Heart right ventricle (tissue), 16 donors: ENCODE measurements at places on chromosomes 2 and 18.

DNA sequence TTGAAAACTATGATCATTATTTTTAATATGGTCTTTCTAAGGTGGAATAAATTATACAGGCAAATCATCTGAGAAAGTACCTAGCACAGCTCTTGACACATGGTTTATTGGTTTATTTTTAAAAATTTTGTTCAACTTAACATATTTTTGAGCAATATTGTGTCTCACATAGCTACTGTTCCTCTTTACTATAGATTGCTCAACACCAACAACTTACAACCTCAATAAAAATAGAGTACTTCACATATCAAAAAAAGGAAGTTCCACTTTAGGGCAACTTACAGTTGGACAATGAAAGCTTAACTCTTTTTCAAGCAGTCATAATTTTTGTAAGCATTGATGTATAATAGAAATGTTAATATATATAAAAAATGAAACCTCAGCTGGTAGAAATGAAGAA, 440.9 kb upstream of the UBE2E3 start:
- DNase-seq: no peak

DNA sequence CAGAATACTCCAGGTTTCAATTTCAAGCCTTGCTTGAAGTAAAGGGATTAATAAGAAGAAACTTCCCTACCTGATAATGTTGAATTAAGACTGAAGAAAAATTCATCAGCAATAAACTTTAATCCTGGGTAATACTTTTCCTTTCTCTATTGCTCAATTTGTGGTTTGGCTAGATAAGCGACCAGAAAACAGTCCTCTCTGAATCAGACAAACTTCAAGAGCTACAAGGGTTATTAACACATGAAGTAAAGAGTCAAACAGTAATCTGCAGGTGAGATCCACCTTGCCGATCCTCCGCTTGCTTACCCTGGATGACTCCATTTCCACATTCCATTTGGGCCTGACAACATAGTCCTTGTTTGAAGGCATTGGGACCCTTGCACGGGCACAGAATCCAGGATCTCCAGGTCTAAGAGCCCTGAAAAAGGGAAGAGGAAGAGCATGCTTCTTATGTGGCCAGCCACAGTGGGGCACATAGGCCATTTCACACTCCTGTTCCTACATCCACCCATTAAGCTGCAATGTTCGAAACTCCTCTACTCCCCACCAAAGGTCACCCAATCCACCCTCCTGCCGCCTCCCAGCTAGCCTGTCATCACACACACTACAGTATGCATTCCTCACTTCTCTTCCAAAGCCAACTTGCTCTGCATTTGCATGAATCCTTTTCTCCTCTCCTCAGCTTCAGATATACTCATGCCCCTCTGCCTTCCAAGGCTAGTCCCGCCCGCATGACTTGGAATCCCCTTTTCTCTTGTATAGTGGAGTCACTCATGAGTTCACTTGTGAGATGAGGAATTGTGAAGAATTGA, 39.8 kb downstream of the IWS1 start:
- no peak for DNase-seq

DNA sequence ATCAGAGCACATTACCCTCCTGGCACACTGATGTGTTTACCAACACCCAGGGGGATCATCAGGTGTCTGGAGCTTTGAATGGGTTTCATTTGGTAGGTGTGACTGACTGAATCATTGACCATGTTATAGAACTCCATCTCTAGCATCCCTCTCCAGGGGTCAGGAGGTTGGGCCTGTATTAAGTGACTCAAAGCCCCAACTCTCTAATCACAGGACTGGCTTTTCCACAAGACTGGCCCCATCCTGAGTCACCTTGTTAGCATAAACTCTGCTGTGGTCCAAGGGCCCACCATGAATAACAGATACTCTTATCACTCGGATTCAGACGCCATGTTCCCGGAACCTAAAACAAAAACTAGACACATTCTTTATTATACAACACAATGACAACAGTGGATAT, 125.9 kb upstream of the NDUFV2 start:
- no peak for DNase-seq

GRCh38 chr18:10401930-10402329, 52.5 kb upstream of the APCDD1 start:
- DNase-seq: no peak

DNA sequence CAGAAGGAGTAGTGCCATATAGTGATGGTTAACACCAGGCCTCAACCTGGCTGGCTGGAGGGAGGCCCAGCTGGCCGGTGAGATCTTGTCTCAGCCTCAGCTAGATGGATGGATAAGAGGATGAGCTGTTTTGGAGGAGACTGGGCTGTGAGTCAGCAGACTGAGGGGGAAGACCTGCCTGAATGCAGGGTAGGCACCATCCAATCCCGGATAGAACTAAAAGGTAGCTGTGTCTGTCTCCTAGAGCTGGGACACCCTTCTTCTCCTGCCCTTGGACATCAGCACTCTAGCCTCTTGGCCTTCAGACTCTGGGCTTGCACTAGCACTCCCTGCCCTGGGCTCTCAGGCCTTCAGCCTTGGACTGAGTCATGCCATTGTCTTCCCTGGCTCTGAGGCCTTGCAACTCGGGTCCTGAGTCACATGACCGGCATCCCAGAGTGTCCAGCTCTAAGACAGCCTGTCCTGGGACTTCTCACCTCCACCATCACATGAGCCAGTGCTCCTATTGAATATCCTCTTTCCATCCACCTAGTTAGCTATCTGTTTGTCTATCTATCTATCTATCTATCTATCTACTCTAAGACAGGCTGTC, 131.3 kb downstream of the TPO start:
- no peak for DNase-seq

- no peak for DNase-seq
Observed at GRCh38 chr18:45503990-45504389, 111.3 kb upstream of the SLC14A2 start.

DNA sequence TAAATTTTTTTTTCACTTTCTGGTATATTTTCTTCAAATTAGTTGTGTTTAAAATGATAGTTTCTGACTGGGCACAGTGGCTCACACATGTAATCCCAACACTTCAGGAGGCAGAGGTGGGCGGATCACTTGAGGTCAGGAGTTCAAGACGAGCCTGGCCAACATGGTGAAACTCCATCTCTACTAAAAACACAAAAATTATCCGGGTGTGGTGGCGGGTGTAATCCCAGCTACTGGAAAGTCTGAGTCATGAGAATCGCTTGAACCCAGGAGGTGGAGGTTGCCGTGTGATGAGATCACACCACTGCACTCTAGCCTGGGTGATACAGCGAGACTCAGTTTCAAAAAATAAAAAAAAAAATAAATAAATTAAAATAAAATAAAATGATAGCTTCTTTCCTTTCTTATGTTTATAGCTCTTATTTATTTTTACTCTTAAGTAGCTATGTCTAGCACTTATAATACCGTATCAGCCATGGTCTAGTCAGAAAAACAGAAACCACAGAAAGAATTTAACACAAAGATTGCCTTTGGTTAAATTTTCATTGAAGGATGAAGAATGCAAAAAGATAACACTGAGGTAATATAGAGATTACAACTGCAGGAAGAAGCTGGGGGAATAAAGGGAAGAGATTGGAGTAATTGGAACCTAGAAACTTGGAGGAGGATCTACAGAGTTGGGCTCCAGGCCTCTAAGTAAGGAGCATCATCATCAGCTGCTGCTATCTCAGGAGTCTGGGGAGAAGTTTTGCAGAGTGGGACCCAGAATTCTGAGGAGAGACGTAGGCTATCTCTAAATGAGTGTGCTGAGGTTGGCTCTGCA, 54.7 kb upstream of the MBOAT2 start:
- no peak for DNase-seq
